ENCODE measurements at places on chromosomes 1 and 21.

DNA sequence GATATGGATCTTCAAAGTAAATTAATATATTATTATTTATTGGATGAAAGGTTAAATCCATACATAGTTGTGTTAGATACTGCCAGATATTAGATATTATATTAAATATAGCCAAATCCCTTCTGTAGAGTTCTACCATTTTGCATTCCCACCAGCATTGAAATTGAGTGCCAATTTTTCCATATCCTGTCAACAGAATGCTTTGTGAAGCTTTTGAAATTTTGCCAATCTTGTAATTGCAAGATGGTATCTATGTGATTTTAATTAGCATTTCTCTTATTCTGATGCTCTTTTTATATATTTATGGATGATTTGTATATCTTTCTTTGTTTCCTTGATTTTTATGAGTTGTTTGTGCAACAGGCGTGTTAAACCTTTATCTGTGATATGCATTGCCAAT lies 67.0 kb upstream of the CD34 start:
- DNase-seq: no peak

DNA sequence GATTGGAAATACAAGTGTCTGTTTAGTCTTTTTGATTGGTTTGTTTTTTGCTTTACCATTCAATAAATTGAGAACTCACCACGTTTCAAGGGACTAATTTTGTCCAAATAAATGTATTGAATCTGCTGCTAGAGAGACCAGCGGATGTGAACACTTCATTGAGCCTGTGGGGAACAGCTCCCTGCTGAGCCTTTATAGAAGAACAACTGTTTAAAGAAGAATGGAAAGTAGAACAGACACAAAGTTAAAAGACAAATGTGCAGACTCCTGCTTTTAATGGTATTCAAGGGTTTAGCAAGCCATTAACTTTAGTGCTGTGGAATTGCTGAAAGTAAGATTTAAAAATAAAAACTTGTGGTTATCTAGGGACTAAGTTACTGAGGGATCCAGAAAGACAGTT lies 817.7 kb upstream of the B3GALT2 start:
- no peak for DNase-seq

GRCh38 chr1:205313563-205314308 lies 7.8 kb downstream of the NUAK2 start:
- peak; percentile 53 for DNase-seq

- DNase-seq: no peak
Measured at GRCh38 chr21:33036430-33037162, 10.9 kb downstream of the OLIG2 start.

DNA sequence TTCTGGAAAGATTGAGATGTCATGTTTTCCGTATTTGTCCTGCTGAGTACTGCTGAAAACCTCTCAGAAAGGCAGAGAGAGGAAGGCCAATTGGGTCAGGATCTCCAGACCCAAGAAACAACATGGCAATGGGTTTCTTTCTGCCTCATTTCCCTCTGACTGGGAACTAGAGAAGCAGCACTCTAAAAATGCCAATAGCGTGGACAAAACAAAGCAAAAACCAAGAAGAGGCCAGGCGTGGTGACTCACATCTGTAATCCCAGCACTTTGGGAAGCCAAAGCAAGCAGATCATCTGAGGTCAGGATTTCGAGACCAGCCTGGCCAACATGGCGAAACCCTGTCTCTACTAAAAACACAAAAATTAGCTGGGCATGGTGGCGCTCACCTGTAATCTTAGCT lies 18.3 kb downstream of the TNFRSF9 start:
- DNase-seq: no peak
